ENCODE measurements at places on chromosomes 16 and 17.

- DNase-seq: no peak
These were observed 17.0 kb upstream of the RFFL start for GRCh38 chr17:35080536-35080935.

- DNase-seq: no peak
These were observed 536.3 kb upstream of the EEF2KMT start for GRCh38 chr16:5633845-5634440.

DNA sequence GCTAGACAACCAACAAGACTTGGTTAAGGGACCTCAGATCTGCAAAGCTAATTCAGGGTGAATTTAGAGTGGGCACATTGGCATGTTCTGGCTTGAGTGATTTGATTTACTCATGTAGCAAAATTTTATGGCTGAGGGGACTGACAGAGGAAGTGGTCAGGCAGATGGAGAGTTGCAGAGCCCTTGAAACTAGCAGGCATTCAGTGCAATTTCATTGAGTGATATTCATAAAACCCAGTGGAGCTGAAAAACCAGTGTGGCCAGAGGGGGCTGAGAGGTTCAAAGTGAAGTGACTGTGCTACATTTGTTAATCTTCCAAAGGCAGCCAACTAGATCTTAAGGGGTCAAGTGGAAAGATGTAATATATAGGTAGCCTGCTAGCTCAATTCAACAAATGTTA is 2.2 kb upstream of the TMEM94 start:
- DNase-seq: no peak

DNA sequence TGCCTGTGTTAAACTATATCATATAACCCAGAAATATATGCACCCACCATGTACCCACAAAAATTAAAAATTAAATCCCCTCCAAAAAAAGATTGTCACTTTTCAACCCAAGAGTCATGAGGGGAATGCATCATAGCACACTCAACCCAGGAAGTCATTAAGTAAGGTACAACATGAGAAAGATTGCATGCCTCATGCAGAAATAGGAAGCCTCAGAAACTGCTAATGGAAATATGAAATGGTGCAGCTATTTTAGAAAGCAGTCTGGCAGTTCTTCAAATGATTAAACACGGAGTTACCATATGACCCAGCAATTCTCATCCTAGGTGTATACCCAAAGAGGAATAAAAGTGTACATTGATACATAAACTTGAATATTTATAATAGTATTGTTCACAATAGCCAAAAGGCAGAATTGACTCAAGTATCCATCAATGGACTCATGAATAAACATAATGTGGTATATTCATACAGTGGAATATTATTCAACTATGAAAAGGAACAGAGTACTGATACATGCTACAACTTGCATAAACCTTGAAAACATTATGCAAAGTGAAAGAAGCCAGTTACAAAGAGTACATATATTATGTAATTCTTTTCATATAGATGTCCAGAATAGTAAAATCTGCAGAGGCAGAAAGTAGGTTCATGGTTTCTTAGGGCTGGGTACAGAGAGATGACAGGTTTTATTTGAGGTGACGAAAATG is 70.4 kb downstream of the TMEM100 start:
- no peak for DNase-seq

DNA sequence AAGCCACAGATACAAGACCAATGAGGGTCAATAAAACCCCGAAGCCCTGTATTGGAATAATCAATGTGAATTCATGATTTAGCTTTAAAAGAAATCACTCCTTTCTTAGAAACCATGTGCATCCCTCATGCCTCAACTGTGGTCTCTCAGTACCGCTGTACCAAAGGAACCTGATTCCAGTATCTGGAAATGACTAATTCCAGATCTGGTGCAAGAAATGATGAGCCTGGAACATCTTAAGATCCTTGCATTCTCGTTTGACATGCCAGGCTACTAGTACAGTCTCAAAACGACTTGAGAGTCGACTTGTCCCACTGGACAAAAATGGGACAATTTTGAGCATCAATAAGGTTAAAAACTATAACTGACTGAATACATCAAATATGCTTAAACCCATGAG is 21.2 kb downstream of the USP31 start:
- no peak for DNase-seq

- no peak for DNase-seq
These were observed 6.9 kb downstream of the KRT24 start for GRCh38 chr17:40696651-40697072.

- DNase-seq: peak; percentile 73
These were observed at the start of gene PRRT2 for GRCh38 chr16:29811896-29812665. PRRT2 (plus strand) TSS chr16:29812193; CDS start chr16:29813055, 862 bp downstream.

GRCh38 chr16:55495616-55496289 is 13.1 kb upstream of the LPCAT2 start:
- no peak for DNase-seq

GRCh38 chr16:17159617-17160016 is 311.1 kb downstream of the XYLT1 start:
- no peak for DNase-seq

DNA sequence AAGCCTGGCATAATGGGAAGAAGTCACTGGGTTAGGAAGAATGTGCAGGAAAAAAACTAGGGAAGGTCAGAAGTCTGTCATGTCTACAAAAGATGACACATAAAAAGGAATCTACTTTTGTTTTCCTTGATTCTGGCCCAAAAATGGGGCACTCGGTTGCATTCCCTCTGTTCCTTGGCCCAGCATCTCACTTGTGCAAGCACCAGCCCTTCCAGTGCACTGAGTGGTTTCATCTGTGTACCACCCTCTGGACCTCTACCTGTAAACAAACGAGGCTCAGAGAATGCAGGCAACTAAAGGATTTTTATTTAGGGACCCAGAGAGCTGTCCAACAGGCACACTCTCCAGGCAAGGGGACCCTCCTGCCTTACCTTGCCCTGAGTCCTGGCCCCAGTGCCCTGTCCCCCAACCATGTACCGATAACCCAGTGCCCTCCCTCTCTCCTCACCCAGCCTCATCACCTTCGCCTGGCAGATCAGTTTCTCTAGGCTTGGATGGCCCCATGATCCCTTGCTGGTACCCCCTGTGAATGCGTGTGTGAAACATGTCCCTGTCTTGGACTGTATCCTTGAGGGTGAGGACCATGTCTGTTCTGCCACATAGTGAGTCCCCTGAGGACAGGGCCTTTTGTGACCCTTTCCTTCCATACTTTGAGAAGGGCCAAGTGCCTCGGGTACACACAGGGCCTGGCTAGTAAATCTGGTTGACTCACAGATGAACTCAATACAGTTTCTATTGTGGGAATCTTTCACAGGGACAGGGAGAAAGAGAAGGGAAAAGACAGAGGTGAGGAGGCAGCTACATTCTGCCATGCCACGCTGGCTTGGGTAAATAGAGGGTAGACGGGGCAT is 13.3 kb downstream of the NXPH3 start:
- DNase-seq: no peak

DNA sequence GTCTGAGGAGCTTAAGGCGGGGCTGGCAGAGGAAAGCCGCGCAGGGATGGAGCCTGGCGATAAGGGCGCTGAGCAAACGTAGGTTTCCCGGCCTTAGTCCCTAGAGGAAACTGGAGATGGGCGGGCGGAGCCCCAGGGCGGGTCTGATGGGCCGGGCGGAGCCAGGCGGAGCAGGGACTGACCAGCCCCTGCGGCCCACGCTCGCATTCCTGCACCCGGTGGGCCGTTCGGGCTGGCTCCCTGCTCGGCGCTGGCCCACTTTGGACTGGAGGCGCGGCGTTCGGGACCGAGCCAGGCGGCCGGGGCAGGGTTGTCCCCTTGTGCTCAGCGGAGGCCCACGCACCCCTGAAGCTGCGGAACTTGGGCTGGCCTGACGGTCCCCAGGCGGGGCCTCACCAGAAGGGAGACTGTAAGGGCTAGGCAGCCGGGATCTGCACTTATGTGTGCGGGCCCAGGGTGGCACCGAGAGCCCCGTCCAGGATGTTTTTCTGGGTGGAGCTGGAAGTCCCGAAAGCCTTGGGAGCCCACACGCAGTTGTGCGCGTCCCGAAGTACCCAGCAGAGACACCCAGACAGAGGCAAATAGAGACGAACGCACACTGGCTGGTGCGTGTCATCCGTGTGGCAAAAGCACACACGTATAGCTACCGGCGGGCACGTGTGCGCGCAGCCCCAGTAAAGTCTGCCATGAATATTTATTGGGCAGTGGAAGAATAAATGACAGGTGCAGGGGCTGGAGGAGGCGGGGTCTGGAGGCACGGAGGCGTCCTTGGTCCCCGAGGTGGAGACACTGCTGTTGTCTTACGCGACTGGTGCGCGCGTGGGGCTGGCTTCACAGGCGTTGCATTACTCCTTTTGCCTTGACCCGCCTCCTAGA is 1.4 kb downstream of the PYDC1 start:
- DNase-seq: no peak

GRCh38 chr16:66651474-66651765 is 45.1 kb downstream of the CMTM4 start:
- no peak for DNase-seq

GRCh38 chr16:61210076-61210475 is 826.2 kb downstream of the CDH8 start:
- no peak for DNase-seq

- DNase-seq: no peak
These were observed 170.2 kb downstream of the RAB11FIP4 start for GRCh38 chr17:31561469-31562375.

DNA sequence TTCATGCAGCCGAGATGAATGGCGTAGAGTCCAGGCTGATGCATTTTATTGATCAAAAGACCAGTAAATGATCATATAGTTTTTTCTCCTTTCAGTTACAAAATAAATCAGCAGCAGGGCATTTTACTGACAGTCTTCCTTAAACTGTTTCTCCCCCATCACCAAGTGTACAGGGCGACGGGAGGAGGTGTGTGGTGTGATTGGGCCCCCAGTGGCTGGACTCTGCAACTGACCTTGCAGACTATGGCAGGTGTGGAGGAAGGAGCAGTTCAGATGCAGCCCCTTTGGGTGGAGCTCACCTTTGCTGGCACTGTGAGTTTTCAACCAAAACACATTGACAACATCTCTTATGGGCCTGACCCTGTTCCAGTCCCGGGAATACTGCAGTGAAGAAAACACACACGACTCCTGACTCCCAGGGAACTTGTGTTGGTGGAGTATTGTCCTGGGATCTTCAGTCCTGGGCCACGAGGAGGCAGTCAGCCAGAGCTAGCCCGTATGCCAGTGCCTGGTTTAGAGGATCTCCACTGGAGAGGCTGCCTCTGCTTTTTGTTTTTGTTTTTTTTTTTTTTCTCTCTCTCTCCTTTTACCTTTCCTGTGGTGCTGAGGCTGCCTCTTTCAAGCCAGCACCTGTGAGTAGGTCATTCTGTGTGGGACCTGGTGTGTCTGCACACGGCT is 29.8 kb downstream of the KIAA0513 start:
- DNase-seq: no peak

DNA sequence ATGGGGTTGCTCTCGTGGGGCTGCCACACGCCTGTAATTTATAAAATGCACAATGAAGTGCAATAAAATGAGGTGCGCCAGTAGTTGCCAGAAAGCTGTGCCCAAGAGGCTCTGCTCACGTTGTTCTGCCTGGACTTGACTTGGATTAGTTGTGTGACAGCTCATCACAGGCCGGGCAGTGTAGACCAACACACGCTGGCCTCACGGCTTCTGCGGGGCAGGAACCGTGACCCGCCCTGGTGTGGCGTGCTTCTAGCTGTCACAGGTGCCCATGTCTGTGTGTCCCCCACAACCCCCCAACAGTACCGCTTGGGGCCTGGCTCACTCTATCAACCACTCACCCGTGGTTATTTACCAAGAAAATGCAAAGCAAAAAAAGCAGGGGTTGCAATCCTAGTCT is 112.2 kb upstream of the ZNF750 start:
- no peak for DNase-seq

All from substantia nigra (tissue), 51 donors.